Endodermal cell (in vitro differentiated cells): ENCODE measurements at places on chromosomes 3 and 15.

DNA sequence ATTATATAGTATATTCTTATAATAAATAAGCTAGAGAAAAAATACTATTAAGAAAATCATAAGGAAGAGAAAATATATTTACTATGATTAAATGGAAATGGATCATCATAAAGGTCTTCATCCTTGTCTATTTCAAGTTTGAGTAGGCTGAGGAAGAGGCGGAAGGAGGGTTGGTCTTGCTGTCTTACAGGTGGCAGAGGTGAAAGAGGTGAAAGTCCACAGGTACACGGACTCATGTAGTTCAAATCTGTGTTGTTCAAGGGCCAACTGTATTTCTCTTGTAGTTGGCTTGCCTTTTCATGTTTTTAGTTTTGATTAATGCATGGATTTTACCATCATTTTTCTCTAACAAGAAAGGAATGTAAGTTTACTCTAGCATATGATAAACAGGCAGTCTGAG is 41.7 kb downstream of the PDCD6IP start:
- DNase-seq, result no peak

GRCh38 chr3:38453913-38454177 is 155 bp downstream of the ACVR2B start:
- DNase-seq, result no peak

DNA sequence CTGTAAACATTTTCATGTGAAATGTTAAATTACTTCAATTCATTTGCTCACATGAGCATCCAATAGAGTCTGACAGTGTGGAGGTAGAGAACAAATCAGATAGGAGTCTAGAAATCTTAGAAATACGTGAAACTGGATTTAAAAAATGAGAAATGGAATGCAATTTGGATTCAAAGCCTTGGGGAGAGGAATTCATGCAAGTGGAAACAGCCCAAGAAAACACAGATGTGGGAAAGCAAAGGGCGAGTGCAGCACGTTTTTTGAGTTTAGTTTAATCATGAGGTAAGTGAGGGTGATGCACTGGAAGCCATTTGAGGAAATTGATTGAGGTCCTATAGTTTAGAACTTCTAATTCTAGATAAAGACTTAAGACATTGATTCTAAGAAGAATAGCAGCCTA is 434.7 kb downstream of the C3orf38 start:
- no peak for DNase-seq

- DNase-seq, result no peak
Measured at GRCh38 chr3:128355543-128355919, 111.2 kb downstream of the DNAJB8 start.

DNA sequence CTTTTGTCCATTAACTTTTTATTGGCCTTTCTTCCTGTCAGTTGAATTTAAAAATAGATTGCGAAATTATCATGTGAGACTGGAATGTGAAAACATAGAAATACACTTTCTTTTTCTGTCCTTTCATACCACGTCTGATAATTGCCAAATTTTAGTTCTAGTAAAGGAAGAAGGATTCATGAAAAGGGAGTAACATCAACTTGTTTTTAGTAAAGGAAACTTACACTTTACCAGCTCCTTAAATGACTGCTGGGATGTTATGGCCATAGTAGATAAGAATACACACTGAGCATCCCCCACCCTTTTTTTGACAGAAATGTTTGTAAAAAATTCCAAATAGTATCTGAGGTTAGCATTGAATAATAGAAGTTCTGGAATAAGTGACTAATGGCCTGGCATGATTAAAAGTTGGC is 137.9 kb downstream of the NEO1 start:
- no peak for DNase-seq
